T-helper 17 cell (primary cell): ENCODE measurements at places on chromosomes 1 and 21. TPM values are rescaled to one million over a fixed set of nuclear protein-coding genes. Genes with fewer than 3 reads are reported as not detected.

The GPR161 gene
- 0.13 TPM for total RNA-seq

The USP25 gene
- total RNA-seq: 52.0 TPM

DNA sequence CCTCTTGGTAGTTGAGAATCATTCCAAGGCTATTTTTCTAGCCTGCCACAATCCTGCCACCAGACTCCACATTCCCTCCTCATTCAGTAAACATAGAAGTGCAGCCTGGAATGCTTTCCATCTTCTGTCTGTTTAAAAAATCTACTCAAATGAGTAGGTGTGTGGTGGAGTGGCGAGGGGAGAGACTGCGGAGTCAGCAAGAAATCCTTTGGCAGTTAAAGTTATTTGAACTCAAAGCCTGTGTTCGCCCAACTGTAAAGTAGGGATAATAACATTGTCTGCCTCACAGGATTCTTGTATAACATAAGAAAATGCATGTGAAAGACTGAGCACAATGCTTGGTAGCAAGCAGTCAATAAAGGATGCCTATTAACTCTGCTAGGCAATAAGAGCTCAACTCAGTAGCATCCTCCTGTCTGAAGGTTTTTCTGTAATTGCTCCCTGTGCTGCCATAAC lies 22.2 kb upstream of the DPT start:
- H3K4me3 ChIP-seq: no peak overlapping the region
- H3K27me3 ChIP-seq: peaks cover 39% of the 10 kb centered on the region
- H3K36me3 ChIP-seq: no peaks in the 10 kb centered on the region

The FH gene
- 13.9 TPM for total RNA-seq

GRCh38 chr1:41837691-41838090 lies 81.0 kb downstream of the HIVEP3 start:
- no peak overlapping the region for H3K27ac ChIP-seq
- DNase-seq: no peak
- H3K4me3 ChIP-seq: no peak overlapping the region
- H3K36me3 ChIP-seq: peaks cover 10% of the 10 kb centered on the region
- no peaks in the 10 kb centered on the region for H3K27me3 ChIP-seq

The SYPL2 gene
- total RNA-seq: not detected

The VANGL2 gene
- total RNA-seq: not detected

GRCh38 chr1:17877896-17878295 lies 122.8 kb downstream of the ACTL8 start:
- no peak overlapping the region for H3K4me3 ChIP-seq
- no peak for DNase-seq
- no peaks in the 10 kb centered on the region for H3K4me1 ChIP-seq
- H3K27ac ChIP-seq: no peak overlapping the region
- no peaks in the 10 kb centered on the region for H3K36me3 ChIP-seq
- peaks cover 38% of the 10 kb centered on the region for H3K27me3 ChIP-seq

- peaks cover 3% of the 10 kb centered on the region for H3K36me3 ChIP-seq
- peak overlapping the region; percentile 75 for H3K27ac ChIP-seq
- no peaks in the 10 kb centered on the region for H3K27me3 ChIP-seq
- H3K4me3 ChIP-seq: peak overlapping the region; percentile 41
- H3K4me1 ChIP-seq: peaks cover 40% of the 10 kb centered on the region
- no peak for DNase-seq
Observed at GRCh38 chr21:34835526-34835925, 166.7 kb downstream of the CLIC6 start.

DNA sequence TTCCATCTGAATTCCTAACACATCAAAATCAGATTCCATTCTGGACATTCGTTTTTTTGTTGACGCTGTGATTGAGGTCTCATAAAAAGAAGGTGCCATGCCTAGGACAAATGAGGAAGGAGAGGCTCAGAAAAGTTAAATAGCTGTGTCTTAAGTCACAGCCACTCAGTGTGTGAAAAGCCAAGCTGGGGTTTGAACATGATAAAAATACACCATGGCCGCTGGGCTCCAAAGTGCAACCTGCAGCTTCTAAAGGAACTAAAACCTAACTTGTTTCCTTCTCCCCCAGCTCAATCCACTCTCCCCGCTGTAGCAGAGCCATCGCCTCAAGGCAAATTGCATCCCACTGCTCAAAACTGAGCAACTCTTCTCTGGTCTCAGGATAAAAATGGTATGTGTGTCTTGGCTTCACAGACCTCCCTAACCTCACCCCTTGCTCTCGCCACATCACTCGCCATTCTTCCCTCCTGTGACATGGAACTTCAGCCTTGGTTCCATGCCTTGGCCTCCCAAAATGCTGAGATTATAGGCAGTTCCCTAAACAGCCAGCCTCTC lies 22.1 kb upstream of the FAM20B start:
- H3K4me1 ChIP-seq: peaks cover 10% of the 10 kb centered on the region
- peaks cover 4% of the 10 kb centered on the region for H3K27me3 ChIP-seq
- peak overlapping the region; percentile 85 for H3K27ac ChIP-seq
- no peaks in the 10 kb centered on the region for H3K36me3 ChIP-seq
- no peak for DNase-seq

The PAX7 gene
- total RNA-seq: not detected

The TNFAIP8L2 gene
- total RNA-seq: 3.6 TPM

DNA sequence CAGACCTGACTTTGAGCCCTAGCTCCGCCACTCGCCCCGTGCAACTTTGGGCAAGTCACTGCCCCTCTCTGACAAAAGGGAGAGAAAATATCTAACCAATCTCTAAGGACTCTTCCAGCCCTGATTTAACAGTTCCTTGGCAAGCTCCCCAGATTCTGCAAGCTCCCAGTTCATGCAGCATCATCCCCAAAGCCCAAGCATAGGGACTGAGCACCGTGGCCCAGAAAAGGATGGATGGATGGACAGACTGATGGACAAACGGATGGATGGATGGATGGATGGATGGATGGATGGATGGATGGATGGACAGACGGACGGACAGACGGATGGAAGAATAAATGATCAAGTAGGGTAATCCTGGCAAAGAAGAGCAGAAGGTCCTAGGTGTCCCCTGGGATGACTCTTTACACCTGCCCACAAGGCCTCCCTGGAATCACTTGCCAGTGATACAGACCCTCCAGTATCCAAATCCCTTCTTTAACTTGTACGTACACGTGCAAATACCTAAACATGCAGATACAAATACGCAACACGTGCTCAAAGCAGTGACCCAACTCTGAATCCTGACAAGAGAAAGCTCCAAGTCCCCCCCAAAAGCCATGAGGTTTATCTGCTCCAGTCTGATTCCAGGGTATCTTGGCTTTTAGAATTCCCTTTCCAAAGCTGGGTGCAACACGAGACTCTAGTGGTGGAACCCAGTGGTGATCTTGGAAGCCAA lies 16.0 kb downstream of the IFFO2 start:
- H3K4me3 ChIP-seq: peak overlapping the region; percentile 62
- H3K27me3 ChIP-seq: no peaks in the 10 kb centered on the region
- peak overlapping the region; percentile 85 for H3K27ac ChIP-seq
- no peaks in the 10 kb centered on the region for H3K36me3 ChIP-seq

The SPATA46 gene
- total RNA-seq: not detected

DNA sequence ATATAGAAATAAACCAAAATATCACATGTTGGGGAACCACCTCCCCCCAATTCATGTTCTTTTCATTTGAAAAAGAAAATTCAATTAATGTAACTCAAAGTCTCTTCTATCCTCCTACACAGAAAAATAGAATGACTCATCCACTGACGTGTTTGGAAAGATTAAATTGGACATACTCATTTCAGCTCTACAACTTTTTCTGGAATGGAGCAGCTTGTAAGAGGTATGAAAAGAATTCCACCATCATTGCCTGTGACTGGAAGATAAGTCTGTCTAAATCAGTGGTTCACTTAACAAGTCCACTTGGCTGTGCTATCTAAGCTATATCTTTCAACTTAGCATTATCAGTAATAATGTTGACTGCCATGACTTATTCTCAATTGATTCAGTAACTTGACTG lies 702.3 kb downstream of the BRINP3 start:
- no peaks in the 10 kb centered on the region for H3K4me1 ChIP-seq
- H3K27me3 ChIP-seq: no peaks in the 10 kb centered on the region
- H3K36me3 ChIP-seq: no peaks in the 10 kb centered on the region
- H3K4me3 ChIP-seq: no peak overlapping the region
- DNase-seq: no peak
- no peak overlapping the region for H3K27ac ChIP-seq

DNA sequence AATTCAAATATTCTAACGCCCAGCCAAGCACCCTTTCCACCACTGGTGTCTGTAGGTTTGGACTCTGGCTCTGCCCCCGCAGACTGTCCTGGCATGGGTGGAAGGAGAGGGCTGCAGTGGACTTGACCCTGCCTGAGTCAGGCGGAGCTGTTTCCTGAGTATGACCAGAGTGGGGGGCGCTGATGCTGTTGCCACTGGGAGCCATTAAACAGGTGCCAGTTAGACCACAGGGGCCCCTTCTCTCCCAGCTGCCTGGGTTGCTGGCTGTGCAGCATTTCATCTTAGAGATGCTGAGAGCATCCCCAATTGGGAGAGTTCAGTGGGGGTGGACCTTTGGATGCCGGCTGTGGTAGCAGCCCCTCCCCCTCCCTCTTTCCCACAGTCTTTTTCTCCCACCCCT lies 539.5 kb downstream of the MATN1 start:
- no peak overlapping the region for H3K27ac ChIP-seq
- no peak for DNase-seq
- H3K27me3 ChIP-seq: no peaks in the 10 kb centered on the region

- H3K36me3 ChIP-seq: peaks cover 9% of the 10 kb centered on the region
- no peaks in the 10 kb centered on the region for H3K27me3 ChIP-seq
- H3K4me1 ChIP-seq: no peaks in the 10 kb centered on the region
Observed at GRCh38 chr1:236904892-236905741, 99.1 kb downstream of the MT1HL1 start.

- H3K27ac ChIP-seq: peak overlapping the region; percentile 37
- DNase-seq: no peak
- peaks cover 6% of the 10 kb centered on the region for H3K4me1 ChIP-seq
Observed at GRCh38 chr1:179807691-179808485, 64.8 kb downstream of the FAM163A start.

DNA sequence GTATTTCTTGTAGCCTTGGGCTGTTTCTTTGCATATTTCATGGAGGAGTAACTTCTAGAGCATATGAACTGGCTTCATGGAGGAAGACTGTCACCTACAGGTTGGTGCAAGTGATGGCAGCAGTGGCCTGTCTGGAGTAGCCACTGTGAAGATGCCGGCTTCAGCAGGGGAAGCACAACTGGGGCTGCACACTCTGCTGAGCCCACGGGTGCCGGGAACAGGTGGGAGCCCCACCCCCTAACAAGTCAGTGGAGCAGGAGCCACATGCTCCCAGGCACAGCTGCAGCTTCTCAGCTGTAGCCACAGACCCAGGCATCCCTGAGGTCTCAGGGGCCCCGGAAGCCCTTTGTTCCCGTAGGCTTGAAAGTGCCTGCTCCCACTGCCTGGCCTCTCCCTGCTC lies 43.2 kb upstream of the C1orf185 start:
- H3K4me1 ChIP-seq: peaks cover under 1% of the 10 kb centered on the region
- no peak for DNase-seq
- H3K36me3 ChIP-seq: peaks cover 4% of the 10 kb centered on the region
- no peak overlapping the region for H3K4me3 ChIP-seq
- no peak overlapping the region for H3K27ac ChIP-seq
- peaks cover 14% of the 10 kb centered on the region for H3K27me3 ChIP-seq

The DIO1 gene
- total RNA-seq: not detected

DNA sequence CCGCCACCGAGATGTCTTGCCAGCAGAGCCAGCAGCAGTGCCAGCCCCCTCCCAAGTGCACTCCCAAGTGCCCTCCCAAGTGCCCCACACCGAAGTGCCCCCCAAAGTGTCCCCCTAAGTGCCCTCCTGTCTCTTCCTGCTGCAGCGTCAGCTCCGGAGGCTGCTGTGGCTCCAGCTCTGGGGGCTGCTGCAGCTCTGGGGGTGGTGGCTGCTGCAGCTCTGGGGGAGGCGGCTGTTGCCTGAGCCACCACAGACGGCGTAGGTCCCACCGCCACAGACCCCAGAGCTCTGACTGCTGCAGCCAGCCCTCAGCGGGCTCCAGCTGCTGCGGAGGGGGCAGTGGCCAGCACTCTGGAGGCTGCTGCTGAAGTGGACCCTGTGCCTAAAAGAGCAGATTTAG lies 1.4 kb downstream of the LCE1F start:
- no peak overlapping the region for H3K4me3 ChIP-seq
- no peaks in the 10 kb centered on the region for H3K4me1 ChIP-seq
- H3K27ac ChIP-seq: no peak overlapping the region
- no peak for DNase-seq

DNA sequence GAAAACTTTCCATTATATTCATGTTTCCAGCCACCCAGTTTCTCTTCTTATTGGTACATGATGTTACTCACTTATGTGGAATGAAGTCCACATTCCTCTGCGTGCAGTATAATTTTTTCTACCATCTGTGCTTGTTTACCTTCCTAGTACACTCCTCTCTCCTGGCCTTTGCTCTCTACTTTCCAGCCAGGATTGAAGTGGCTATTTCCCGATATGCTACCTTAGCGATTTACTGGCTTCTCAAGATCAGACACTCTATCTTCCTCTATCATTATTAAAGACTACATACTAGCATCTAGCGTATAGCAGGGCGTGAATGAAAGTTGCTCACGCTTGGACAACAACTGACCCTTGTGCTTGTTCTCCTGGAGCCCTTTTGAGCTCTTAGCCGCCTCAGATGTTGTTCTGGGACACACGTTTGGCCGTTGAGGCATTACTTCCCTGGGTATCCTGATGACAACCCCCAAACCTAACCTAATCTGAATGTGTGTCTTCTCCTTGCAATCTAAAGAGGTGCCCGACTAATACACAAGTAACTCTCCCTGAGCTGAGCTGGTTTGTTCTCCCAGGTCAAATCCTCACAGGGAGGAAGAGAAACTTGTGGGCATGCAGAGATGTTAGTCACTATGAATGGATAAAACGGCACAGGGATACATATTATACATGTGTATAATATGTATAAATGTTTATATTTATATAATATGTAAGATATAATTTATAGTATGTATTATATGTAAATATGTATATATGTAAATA lies 13.4 kb upstream of the MTARC2 start:
- H3K4me3 ChIP-seq: peak overlapping the region; percentile 36
- peaks cover 3% of the 10 kb centered on the region for H3K36me3 ChIP-seq
- no peak overlapping the region for H3K27ac ChIP-seq
- H3K27me3 ChIP-seq: peaks cover 7% of the 10 kb centered on the region
- DNase-seq: no peak
- peaks cover 23% of the 10 kb centered on the region for H3K4me1 ChIP-seq

DNA sequence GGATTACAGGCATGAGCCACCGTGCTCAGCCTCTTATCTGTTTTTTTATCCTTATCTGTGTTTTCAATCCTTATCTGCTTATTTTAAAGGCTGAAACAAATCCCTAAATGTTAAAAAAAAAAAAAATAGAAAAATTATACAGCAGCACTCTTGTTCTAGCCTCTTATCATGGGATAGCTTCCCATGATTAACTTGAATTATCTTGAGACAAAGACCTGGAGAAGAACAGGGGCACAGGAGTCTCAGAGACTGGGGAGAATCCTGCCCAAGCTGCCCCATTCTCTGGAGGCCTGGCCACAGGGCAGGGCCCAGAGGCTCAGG lies 86.9 kb downstream of the DHRS3 start:
- peak overlapping the region; percentile 37 for H3K27ac ChIP-seq
- no peak for DNase-seq
- H3K4me1 ChIP-seq: peaks cover 12% of the 10 kb centered on the region
- H3K27me3 ChIP-seq: no peaks in the 10 kb centered on the region

- no peak overlapping the region for H3K4me3 ChIP-seq
- no peaks in the 10 kb centered on the region for H3K27me3 ChIP-seq
- H3K4me1 ChIP-seq: peaks cover 17% of the 10 kb centered on the region
- H3K36me3 ChIP-seq: peaks cover 5% of the 10 kb centered on the region
Observed at GRCh38 chr1:209850342-209850979, 22.7 kb downstream of the UTP25 start.
